Inflammatory macrophage treated with lipopolysaccharide for 4 hours (primary cell): ENCODE measurements at places on chromosomes 7 and 10.

GRCh38 chr10:121675344-121675743 lies 77.1 kb upstream of the FGFR2 start:
- DNase-seq, result no peak

DNA sequence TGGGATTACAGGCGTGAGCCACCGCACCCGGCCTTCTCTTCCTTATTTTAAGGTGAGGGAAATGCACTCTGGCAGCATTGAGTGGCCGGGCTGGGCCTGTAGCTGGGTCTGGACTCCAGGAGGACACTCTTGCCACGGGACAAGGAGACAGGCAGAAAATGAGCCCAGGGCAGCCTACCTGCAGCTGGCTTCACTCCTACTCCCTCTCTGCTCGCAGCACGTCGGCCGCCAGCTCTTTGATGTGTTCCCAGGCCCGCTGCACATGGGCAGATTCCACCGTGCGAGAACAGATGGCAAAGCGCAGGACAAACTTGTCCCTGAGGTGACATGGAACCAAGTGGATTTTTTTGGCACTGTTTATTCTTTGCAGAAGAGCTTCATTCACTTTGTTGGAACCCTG lies 12.9 kb upstream of the FIGNL1 start:
- no peak for DNase-seq

- DNase-seq, result no peak
Measured at GRCh38 chr7:7789551-7789988, 71.2 kb upstream of the RPA3 start.

GRCh38 chr7:20831956-20832355 lies 45.3 kb upstream of the SP8 start:
- no peak for DNase-seq

- DNase-seq, result no peak
Measured at GRCh38 chr7:104723001-104723400, 291.0 kb upstream of the KMT2E start.

DNA sequence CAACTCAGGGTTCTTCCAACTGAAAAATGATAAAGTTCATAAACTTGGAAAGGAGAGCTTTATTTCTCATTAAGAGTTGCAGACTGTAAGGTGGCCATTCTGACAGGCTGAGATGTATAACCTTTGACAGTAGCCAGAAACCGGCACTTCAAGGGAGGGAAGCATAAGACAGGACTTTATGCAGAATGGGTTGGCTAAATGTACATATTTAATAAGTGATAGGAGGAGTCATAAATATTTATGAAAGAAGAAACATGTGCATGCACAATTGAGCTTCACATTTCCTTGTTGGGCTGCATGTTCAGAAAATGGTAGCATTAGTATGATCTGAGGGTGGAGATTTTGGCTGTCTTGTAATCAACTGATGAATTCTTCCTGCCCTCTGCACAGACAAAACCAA lies 57.1 kb upstream of the ICA1 start:
- DNase-seq, result no peak

GRCh38 chr10:117140525-117140902 lies 2.4 kb upstream of the VAX1 start:
- no peak for DNase-seq

DNA sequence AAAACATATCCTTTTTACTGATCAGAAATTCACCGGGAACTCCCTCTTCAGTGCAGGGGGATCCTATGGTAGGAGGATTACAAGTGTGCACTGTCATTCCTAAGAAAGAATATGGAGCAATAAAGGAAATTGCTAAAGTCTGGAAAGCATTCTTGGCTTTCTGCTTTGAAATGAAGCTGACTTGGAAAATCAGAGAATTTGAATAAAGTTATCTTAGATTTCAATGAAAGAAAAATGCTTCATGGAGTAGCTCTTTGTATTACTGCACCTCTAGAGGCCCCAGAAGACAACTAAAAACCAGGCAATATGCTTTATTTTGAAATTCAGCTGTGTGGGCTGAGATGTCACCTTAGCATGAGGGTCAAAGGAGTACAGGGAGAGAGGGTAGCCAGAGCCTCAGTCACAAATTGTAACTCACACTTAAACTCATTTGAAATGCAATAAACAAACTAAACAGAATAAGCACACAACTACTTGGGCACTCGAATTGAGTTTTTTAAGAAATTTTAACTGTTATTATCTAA lies 102.5 kb downstream of the IMMP2L start:
- peak; percentile 0 for DNase-seq

DNA sequence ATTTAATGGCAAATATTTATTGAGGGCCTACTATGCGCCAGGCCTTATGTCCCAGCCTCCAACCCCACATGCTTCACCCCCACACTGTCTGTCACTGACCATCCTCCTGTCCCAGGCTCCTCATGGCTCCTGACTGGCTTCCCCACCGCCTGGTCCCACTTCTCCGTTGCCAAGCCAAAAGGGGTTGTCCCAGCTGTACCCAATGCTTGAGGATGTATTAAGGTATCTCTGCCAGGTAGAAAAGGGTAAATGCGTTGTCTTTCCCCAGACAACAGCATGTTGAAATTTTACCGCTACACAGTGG lies 168.8 kb upstream of the FRMD4A start:
- DNase-seq, result no peak

DNA sequence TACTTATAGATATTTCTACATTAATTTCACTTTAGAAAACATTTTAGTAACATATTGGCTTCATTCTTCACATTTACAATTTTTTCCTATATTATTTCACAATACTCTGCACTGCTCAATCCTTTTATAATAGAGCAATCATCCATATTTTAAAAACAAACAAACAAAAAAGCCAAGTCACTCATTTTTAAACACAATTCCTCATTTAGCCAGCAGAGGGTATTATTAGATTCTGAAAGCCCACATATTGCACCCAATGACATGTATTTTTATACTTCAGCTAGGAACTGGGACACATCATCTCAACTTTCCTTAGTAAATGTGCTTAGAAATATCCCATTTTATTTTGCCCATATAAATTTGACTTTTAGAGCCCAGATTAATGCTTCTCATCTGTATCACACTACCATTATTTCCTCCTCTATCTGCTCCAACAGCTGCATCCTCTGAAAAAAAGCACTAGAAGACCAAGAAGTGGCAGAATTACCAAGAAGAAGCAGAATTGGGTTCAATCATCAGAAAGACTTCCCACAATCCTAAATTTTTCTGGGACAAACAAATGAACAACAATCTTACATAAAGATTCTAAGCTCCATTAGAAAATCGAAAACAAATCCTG lies 29.5 kb downstream of the CTNNA3 start:
- peak; percentile 54 for DNase-seq

GRCh38 chr7:133746847-133747246 lies 380.3 kb upstream of the LRGUK start:
- DNase-seq, result no peak

DNA sequence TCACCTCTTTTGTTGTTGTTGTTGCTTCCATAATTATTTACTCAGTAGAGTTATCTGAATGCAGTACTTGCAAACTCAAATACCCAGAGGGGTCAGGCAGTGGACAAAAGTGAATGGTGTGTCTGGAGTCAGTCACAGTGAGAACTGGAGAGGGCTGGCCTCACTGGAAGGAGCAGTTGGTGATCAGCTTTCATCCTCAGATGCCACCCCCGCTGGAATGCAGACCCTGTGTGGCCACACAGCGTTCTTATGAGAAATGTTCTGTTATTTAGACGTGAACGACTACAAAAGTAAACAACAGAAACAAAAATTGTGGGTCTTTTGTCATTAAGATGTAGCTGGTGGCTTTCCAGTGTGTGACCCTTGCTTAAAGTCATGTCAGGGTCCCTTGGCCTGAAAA lies 29.6 kb upstream of the VPS41 start:
- no peak for DNase-seq

DNA sequence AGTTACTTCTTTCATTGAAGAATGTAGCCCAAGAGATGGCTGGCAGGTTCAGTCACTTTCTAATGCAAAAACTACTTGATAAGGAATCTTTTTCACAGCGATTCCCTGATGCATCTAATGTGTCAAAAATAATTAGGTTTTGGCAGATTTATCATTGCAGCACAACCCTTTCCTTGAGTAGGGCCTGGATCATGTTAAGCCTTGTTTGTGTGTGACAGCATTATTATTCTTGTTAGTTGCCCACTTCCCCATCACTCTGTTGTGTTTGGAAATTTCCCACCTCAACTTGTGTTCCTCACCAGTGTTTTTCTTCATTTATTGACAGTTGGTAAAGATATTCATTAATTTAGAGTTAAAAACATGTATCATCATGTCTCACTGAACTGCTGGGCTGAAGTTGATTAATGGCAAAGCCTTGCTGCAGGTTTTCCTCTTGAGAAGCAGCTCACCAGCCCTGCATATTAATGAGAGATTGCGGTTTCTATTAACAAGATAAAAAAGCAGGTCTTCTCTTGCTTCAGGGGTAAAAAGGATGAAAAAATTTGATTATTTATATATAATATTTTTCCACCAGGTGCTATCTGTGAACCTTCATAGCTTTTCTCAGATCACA lies 233.3 kb upstream of the MDFIC start:
- DNase-seq, result no peak

DNA sequence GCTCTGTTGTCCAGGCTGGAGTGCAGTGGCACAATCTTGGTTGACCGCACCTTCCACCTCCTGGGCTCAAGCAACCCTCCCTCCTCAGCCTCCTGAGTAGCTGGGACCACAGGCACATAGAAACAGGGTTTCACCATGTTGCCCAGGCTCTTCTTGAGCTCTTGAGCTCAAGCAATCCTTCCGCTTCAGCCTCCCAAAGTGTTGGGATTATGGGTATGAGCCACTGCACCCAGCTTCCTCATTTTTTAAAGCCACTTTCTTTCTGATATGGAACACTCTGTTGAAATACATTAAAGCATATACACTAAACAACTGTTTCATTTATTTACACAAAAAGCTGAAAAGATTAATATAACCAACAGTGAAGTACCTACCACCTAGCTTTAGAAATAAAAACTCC lies 117.2 kb downstream of the CLEC2L start:
- DNase-seq, result peak; percentile 81

DNA sequence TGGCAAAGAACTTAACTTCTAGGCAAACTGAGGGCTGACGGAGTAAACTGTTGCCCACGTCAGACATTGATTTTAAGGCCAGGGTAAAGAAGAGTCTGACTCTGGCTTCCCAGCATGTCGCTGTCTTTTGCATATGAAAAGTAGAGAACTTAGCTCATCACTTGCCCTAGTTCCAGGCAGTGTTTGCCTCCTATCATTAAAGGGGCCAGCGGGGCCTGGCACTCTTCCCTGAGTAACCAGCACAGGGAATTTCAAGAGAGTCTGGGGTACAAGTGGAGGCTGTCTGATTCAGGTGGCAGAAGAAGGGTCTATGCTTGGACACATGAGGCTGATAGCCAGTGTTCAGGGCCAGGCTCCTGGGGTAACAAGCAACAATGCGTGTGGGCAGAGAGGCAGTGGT lies 4.8 kb downstream of the DENND2A start:
- no peak for DNase-seq

DNA sequence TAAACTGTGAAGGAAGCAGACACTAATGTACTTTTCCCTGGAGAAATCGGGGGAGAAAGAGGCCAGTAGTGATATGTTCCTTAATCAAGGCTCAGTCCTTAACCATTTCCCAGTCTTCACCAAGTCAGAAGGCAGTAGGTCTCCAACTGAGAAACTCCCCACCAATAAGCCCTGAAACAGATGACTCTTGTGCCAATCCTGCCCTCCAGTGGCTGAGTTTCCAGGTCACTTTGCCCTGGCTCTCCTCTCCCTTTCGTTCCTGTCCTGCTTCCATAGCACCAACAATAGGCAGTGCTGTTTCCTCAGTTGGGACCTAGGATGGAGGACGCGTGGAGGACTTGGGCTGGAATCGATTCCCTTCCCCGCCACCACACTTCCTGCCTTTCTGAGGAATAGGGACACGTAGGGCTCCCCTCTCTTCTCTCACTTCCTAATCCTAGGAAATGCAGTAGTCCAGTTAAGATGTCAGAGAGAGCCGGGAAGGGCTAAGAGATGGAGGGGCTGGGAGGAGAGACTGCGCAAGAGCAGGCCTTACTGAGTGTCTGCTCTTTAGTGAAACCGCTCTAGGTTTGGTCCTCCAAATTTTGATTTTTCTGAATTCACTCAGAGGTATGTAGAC lies 23.4 kb downstream of the ATOH7 start:
- DNase-seq, result peak; percentile 69

GRCh38 chr10:120989279-120989678 lies 138.1 kb downstream of the WDR11 start:
- DNase-seq, result no peak

DNA sequence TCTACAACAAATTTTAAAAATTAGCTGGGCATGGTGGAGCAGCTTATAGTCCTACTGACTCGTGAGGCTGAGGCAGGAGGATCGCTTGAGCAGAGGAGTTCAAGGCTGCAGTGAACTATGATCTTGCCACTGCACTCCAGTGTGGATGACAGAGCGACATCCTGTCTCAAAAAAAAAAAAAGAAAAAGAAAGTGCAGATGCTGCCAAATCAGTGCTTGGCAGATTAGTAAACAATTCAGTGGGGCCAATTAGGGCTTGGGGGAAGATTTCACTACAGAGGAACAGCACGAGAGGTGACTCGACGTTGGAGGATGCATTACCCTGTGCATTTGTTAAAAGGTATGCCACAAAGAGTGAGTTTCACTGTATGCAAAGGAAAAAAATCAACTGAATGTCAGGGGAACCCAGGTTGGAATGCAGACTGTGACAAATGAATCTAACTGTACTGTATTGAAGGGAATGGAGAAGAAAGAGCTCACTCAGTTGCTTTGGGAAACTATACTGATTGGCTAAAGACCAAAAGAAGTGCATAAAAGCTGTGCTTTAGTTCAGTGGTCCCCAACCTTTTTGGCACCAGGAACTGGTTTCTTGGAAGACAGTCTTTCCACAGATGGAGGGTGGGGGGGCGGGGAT lies 31.6 kb downstream of the GARIN1A start:
- DNase-seq, result no peak

DNA sequence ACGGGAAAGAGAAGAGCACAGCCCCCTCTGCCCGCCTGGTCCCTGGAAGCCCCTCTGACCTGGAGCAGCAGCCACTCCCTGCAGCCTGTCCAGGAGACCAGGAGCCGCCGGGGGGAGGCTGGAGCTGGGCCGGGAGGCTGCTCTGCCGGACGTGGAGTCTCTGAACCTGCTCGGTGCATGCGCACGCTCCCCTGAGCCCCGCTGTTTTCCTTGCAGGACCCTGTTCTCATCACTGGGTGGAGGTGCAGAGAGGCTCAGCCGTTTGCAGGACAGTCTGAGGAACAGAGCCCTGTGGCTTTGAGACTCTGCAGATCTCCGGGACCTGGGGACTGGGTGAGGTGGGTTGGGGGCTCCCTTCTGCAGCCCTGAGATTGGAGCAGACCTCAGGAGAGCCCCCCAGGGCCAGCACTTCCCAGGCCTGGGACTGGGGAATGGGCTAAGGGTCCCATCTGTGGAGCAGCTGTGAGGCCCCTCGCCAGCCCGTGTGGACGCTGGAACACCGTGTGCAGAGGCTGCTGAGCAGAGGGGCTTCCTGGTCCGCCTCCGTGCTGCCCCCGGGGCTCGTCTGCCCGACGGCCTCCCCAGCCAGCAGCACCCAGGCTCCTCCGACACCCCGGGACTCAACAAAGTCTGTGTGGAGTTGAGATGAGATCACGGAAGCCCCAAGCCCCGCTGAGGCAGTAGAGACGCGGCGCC lies 48.5 kb upstream of the ADGRA1 start:
- DNase-seq, result no peak

GRCh38 chr7:96740130-96740529 lies 30.5 kb upstream of the SEM1 start:
- DNase-seq, result no peak
